Retina (tissue), 1 donor: ENCODE measurements at places on chromosomes 2 and 18.

- DNase-seq = no peak
Measured at GRCh38 chr2:159168707-159169106, 117.8 kb downstream of the WDSUB1 start.

DNA sequence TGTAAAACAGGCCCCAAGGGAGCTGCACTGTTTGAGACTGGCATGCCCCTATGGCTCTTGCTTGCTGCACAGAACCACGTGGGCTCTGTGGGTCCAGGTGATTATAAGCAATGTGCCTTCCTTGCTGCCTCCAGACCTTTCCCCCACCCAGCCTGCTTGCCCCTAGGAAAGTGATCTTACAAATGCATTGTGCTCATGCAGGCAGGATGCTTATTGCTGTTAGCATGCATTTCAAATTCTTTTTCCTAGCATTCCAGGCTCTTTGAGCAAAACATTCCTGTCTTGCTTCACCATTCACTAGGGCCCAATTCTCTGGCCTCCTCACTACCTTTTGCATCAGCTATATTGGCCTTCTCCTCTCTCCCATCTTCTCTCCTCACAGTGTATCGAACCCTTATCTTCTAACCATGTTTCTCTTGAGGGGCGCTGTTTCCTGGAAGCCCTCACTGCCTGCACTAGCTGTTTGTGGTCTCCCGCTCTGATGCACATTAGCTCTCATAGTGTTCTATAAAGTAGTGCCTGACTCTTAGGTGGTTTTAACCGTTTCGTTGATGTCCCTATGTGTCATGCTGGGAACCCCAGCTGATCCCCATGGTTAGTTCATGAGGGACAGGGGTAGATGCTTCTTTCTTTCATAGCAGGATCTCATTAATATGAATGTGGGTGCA lies 152.9 kb upstream of the EPAS1 start:
- DNase-seq = no peak

DNA sequence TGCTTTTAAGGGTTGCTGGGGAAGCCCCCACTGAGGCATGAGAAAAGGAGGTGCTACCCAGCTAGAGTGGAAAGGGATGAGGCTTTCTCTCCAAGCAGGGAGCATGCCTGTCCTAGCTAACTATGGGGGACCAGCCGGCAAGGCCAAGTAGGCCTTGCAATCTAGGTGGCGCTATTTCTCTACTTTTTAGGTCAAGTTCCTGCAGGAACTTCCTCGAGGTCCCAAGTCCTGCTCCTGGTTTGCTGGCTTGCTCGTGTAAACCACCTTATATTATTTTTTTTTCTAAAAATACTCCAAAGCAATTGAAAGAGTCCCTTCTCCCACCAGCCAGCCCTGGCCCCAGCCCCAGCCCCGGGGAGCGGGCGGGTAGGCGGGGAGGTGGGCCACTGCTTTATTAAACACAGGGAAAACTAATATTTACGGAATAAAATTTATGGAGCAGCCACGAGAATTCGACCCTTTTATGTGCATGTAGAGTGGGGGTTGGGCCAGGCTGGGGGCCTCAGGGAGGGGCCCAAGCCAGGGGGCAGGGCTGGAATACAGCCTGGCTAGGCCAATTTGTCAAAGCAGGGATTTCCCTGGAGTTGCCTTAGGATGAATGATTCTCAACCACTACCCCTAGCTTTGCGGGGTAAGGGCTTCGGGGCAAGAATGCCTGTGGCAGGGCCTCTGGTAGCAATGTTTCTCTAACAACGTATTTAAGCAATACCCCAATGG lies 12.8 kb upstream of the IHH start:
- peak; percentile 29 for DNase-seq

GRCh38 chr2:209532321-209532720 lies 108.5 kb downstream of the MAP2 start:
- DNase-seq = no peak

DNA sequence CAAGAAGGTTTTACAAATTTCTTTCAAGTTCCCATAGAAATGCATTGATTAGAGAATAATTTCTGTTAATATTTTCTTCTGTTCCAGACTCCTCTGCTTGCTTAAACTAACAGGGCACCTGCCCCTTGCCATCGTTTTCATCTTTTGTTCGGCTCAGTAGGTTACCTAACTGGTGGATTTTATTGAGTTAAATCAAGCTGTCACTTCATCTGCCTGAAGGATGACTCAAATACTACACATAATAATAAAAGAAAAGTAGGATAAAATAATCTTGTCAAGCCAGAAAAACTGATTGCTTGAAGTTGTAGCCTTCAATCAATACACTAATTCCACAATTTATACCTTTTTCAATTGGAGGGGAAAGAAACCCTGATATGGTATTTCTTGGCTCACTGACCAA lies 234.0 kb downstream of the NR4A2 start:
- DNase-seq = no peak

DNA sequence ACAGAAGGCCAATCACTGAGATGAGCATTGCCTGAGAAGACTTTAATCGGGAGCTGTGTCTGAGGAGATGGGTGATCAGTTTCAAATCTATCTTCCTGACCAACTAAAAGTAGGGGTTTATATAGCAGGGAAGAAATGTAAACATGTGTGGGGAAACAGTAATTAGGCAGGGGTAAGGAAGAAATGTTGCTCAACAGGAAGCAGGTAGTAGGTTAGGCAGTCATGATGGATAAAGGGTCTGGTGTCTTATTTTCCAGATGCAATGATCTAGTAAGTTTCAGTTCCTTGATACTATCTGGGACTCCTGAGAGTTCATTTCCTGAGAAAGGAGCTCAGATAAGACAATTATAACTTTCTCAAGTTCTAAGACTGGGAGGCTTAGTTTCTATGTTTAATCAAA lies 33.8 kb upstream of the DNAJC10 start:
- no peak for DNase-seq

GRCh38 chr2:38448692-38449410 lies 71.8 kb upstream of the ATL2 start:
- no peak for DNase-seq

- DNase-seq = no peak
Measured at GRCh38 chr18:23864624-23865023, 149.9 kb upstream of the TTC39C start.

- no peak for DNase-seq
Measured at GRCh38 chr18:51273437-51273836, 76.0 kb upstream of the MEX3C start.

- peak; percentile 70 for DNase-seq
Measured at GRCh38 chr2:14952400-14952963, 320.0 kb downstream of the LRATD1 start.

DNA sequence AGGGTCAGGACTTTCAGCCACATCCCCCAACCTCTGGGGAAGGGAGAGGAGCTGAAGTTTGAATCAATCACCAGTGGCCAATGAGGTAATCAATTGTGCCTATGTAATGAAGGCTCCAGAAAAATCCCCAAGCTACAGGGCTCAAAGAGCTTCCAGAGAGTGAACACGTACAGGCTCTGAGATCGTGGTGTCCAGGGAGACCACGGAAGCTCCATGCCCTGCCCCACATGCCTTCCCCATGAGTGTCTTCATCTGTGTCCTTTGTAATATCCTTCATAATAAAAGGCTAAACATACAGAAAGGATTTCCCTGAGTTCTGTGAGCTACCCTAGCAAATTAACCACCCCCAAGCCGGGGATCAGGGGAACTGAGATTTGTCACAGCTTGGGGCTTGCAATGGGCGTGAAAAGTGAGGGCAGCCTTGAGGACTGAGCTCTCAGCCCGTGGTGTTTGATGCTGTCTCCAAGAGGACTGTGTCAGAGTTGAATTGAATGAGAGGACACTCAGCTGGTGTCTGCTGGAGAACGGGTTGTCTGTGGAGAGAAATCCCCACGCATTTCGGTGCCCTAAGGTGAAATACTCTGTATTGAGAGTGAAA lies 25.5 kb upstream of the TUBB6 start:
- no peak for DNase-seq

- DNase-seq = no peak
Measured at GRCh38 chr18:70279470-70279869, 9.4 kb upstream of the SOCS6 start.

DNA sequence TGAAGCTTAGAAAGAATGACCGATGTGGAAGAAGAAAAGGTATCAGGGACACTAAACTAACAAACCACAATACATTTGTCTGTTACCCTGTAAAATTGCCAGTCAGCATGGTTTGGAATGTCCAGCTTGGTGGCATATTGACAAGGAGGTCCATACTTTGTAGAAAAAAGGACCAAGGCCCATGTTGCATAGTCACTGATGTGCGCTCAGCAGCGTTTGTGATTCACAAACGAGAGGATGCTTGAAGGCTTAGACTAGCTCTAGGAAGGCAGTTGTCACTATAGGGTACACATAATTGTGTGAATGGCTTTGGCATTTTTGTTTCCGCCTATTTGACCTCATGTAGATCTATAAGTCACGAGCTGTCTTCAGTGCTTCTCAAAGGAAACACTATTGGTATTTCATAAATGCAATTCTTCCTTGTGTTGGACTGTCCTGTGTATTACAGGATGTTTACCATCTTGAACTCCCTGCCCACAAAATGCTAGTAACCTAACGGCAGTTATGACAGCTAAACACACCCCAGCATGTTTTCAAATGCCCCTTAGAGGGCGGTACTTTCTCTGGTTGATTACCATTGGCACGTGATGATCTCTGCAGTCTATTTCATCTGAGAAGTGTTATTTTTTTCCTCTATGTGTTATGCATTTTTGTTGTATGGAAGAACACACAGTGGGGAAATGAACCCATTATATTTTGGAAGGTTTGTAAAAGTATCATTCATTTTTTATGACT lies 304.2 kb downstream of the CYRIA start:
- DNase-seq = no peak

GRCh38 chr2:159201360-159202063 lies 85.0 kb downstream of the WDSUB1 start:
- DNase-seq = no peak

DNA sequence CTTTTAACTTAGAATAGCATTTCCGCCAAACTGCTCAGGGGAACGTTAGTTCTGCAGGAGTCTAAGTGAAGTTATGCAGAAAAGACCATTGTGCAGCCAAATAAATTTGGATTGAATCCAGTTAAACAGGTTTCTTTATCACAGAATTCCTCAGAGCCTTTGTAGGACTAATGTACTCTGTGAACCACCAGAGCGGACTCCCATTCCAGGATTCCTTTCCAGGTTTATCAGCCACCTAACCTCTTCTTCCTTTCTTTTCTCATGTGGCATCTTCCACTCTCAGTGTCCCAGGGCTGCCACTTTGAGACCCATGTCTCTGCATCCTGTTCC lies 350.4 kb downstream of the TSN start:
- no peak for DNase-seq

GRCh38 chr18:58606236-58606635 lies 22.7 kb downstream of the ALPK2 start:
- DNase-seq = no peak

DNA sequence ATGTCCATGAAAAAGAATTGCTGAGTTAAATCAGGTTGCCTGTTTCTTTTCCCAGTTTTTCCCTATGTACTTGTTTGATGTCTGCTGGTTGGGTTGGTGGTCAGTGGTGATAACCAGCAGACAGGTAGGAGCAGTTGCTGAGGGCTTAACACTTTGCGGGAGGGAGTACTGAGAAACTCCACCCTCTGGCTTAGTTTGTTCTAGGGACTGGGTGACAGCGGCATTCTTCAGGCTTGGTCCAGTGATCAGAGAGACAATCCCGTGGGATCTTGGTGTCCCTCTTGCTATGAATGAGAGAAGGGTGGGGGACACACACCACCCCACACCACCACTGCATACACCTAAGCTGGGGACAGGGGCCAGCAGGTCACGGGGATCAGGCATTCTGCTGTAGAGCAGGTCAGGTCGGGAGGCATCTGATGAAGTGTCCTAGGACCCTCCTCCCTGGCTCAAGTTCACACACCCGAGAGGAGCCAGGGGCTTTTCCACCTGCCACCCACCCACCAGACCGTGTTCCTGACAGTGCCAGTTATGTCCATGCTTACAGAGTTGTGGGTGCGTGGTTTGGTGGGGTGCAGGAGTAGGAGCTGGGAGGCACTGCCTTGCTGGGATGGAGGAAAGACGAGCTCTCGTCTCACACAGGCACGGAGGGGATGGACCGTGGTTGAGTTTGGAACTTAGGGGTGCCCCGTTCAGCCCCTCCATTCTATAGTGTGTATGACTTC lies 21.3 kb upstream of the ALLC start:
- DNase-seq = no peak
